Mesothelial cell of epicardium (in vitro differentiated cells): ENCODE measurements at places on chromosomes 2 and 18. TPM values are rescaled to one million over a fixed set of nuclear protein-coding genes. Genes with fewer than 3 reads are reported as not detected.
A peak's percentile ranks its signal among the peaks of the same experiment; 100 is the strongest.

GRCh38 chr18:21803495-21803894 is 62.9 kb downstream of the MIB1 start:
- no peak for DNase-seq

DNA sequence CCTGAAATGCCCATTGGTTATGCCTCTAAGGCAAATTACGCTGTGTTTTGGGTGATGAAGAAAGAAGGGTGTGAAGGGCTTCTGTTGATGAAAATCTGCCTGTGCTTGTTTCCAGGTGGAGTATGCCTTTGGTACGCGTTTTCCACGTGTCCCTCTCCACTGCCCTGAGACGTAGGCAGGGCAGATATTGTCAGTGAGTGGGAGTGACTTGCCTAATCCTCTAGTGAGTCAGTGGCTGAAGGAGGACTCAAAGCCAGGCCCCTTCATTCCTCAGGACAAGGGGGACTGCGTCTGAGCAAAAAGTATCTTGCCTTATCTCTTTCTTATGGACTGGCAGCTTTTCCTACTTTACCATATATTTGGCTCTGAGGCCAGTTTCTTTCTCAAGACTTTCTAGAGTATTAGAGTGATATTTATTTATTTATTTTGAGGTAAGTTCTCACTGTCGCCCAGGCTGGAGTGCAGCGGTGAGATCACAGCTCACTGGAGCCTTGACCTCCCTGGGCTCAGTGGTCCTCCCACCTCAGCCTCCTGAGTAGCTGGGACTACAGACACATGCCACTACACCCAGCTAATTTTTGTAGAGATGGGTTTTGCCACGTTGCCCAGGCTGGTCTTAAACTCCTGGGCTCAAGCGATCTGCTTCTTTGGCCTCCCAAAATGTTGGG is 10.2 kb downstream of the RALB start:
- no peak for DNase-seq

DNA sequence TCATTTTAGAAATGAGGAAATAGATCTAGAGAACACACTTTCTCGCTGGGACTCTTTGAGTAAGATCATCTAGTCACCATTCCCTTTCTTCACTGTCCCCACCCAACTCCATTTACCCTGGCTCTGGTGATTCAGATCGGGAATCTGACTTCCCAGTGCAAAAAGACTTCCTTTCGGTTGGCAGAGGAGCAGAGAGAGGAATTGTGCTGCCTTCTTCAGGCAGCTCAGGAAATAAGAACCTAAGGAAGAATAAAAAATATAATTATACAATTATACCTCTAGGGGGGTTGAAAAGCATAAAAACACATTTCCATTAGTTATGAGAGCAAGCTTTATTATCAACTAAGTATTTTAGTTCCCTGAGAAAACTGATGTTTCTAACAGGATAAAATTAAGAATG is 9.3 kb upstream of the MPP4 start:
- no peak for DNase-seq

The SLC66A2 gene
- total RNA-seq = 33.5 to 34.6 TPM (median 34.4 TPM) in 3 replicates

GRCh38 chr2:123073371-123073770 is 951.7 kb upstream of the CNTNAP5 start:
- no peak for DNase-seq

- DNase-seq = no peak
These were observed 400.2 kb upstream of the SALL3 start for GRCh38 chr18:78579449-78579848.

- no peak for DNase-seq
These were observed 129.5 kb upstream of the CAVIN2 start for GRCh38 chr2:191976436-191976835.

GRCh38 chr2:62281663-62282062 is 85.7 kb downstream of the B3GNT2 start:
- DNase-seq = no peak

- DNase-seq = peak; percentile 27
These were observed 242.7 kb downstream of the ASXL3 start for GRCh38 chr18:33820517-33821371.

- DNase-seq = no peak
These were observed 619.0 kb downstream of the SLC4A3 start for GRCh38 chr2:220246386-220246785.

DNA sequence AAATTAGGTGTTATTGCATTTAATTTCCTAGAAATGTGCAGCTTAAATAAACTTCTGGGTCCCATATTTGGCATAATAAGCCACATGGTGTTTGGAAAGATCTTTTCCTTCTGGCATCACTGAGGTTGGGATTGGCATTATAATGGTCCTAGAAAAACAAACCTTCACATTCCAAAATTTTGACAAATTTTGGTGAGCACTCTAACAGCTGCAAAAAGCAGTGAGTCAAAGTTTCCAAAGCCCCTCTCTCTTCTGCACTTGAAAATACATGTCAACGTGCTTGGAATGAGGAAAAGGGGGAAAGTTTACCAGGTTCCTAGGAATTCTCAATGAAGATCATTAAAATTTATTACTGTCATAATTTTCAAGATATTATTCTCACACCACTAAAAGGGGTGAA is 77.8 kb upstream of the STK17B start:
- no peak for DNase-seq

The GPAT2 gene
- total RNA-seq = not detected in 3 replicates

DNA sequence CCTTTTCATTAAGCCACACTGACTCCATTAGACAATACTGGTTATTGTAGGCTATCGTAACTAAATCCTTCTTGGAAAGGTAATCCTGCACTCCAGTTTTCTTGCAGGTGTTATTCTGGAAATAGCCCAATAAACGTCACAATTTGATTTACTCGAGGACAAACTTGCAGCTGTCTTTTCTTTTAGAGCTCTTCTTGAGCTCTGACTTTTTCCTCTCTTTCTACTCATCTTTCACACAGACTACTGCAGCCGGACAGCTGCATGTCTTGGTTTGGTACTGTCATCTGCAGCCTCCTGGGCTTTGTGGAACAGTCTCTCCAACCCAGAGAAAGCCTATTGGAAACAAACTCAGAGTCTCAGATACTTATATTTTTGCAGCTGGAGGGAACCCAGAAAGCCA is 23.0 kb upstream of the MSGN1 start:
- DNase-seq = no peak

The PAPOLG gene
- total RNA-seq = 22.0 to 24.7 TPM (median 23.5 TPM) in 3 replicates

- no peak for DNase-seq
These were observed 295.0 kb downstream of the RAD51AP2 start for GRCh38 chr2:17223211-17223610.

The XDH gene
- total RNA-seq = 3.8 to 3.9 TPM (median 3.9 TPM) in 3 replicates

GRCh38 chr2:7755879-7756278 is 838.7 kb downstream of the RNF144A start:
- no peak for DNase-seq

The POTEF gene
- 49.5 to 55.5 TPM (median 53.3 TPM) in 3 replicates for total RNA-seq

- DNase-seq = no peak
These were observed 56.4 kb downstream of the KCNH7 start for GRCh38 chr2:162782138-162782537.

The PRKAG3 gene
- total RNA-seq = 2.8 to 3.6 TPM (median 2.9 TPM) in 3 replicates

- no peak for DNase-seq
These were observed 81.0 kb upstream of the TMEM17 start for GRCh38 chr2:62586981-62587380.

The GIGYF2 gene
- total RNA-seq = 75.3 to 78.8 TPM (median 76.9 TPM) in 3 replicates

DNA sequence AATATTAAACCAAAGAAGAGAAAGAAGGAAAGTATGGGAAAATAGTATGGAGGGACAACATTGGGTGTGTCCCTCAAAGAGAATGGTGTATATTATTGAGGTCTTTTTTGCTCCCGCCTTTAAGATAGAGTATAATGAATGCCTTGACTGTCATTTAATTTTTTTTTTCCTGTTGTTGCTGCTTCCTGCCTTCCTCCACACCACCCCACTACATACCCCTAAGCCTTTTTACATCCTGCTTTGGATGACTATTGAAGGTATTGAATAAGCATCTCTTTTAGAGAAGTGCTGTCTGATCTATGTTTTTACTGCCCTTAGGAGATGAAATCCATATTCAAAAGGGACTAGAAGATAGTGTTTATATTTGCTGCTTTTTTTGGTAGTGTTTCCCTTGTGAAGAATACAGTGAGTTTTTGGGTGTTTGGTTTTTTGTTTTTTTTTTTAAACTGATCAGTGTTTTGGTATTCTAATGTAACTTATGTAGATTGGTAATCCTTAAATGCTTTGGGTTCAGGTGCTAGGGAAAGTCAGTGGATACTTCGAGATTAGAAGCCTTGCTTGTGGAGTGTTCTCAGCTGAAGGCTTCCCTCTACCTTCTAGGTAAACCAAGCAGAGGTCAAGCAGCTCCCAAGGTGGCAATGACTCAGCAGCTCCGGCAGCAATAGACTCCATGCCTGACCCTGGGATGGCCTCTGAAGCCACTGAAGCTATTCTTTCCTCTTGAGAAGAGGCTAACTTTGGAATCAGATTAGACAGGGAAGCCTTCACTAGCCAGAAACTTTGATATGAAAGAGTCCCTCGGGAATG is 5.0 kb downstream of the FZD7 start:
- DNase-seq = no peak

GRCh38 chr2:220209751-220210150 is 582.3 kb downstream of the SLC4A3 start:
- DNase-seq = no peak

GRCh38 chr2:103484906-103485305 is 723.1 kb downstream of the TMEM182 start:
- no peak for DNase-seq

DNA sequence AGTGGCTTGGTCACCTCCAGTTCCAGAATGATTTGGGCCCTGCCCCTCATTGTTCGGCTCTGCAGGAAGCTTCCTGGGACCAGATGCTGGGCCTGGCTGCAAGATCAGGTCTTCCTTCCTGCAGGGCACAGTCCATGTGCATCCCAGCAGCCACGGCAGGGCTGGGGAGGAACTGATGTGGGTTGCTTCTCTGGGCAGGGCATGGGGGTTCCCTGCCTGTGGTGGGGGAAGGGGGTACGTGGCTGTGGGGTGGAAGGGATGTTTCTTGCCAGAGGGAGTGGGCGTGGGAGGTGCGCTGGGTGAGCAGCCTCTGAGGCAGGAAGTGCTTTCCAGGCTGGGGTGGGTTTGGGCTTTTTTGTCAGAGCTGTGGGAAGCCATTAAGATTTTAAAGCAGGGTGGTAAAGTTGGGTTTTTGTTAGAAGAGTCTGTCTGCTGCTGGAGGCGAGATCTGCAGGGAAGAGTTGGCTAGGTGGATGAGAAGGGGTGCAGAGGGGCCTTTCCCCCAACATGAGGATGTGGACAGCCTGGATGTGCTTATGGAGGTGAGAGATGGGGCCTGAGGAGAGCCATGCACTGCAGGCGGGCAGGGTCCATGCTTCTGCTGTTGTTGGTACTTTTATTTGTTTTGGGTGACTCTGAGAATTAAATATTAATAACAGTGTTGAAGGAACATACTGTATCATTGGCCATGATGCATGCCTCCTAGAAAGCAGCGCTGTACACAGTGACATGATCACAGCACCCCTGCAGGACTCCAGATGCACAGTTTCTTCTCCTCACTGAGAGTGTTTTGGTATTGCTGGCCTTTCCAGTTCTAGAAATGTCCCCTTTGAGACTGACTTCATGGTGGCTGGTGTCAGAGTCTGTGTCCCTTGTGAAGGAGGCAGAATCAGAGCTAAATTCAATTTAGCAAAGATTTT is 45.3 kb downstream of the DGKD start:
- DNase-seq = no peak

The SPP2 gene
- not detected in 3 replicates for total RNA-seq

DNA sequence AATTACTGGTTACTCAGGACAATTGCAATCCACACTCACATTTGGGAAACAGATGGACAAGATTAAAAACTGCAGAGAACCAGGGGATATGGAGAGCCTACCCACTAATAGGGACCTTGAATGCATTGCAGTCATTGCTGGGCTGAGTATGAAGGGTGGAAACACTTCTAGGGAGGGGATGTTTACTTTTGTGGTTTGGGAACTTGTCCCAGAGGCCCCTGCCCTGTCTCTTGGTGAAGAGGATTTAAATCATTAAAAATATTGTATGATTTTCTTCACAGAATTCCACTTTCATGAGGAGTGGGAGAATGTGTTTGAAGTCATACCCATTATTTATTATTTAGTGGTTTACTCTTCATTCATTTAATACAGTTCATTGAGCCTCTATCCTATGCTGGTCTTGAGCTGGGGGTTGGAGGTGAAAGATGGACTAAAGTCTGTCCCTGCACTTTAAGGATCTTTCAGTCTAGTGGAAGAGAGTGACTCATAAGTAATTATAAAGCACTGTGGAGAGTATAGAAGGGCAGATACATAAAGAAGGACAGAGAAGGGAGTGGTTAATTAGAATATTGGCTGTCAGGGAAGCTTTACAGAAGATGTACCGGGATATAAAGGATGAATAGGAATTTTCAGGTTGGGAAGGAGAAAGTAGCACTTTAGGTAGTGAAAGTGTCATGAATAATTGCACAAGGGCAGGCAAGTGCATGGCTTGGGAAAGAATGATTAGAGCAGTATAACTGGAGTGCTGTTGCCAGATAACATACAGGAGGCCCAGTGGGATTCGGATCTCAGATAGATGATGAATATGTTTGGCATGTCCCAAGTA is 313.4 kb downstream of the LPIN1 start:
- no peak for DNase-seq

DNA sequence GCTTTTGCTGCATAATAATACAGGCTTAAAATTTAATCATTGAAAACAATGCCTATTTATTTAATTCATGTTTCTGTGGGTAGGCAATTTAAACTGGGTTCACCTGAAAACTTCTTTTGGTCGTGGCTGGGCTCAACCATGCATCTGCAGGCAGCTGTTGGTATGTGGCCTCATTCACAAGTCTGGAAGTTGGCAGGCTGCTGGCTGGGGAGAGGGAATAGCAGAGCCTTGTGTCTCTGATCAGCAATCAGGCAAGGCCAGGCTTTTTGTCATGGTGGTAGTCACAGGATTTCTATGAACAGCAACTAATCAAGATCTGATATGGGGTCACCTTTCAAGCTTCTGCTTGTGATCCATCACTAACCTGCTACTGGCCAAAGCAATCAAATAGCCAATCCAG is 130.1 kb upstream of the KCNJ3 start:
- DNase-seq = no peak

The NDC80 gene
- 13.4 to 16.1 TPM (median 15.0 TPM) in 3 replicates for total RNA-seq

GRCh38 chr2:238466243-238466756 is 39.6 kb downstream of the ASB1 start:
- DNase-seq = no peak

DNA sequence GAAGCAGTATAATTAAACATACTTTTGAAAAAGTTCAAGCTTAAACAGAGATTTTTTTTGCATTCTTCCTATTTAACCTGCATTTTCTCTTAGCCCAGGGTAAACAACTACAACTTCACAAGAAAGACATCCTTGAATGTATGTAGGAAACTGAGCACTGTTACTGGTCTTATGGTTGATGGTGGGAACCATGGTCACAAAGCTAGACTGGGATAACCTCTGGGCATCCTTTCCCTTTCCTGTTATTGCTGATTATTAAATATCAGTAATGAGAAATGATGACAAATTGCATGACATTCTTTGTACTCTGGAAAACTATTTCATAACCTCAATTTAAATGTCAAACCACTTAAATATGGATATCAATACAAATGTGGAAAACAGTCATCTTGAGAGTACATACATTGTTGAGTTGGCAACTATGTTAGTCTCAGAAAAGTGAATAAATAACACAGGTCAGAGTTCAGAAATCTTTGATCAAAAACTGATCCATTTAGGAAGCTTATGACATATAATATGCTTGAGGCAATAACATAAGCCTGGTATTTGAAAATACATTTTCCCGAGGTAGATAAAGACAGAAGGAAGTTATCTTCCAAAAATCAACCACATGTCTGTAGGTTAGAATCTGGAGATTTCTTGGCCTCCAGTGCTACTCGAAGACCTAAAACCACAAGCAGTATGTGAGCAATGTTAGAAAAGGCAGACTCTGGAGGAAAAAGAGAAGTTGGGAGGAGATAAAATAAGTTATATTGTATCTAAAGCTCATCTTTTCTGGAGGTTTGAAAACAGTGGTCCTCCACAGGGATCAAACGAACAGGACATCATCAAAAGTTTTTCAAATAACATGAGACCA is 65.2 kb upstream of the ST8SIA5 start:
- no peak for DNase-seq

GRCh38 chr2:12716032-12716281 is 779 bp upstream of the TRIB2 start:
- peak; percentile 73 for DNase-seq
